ENCODE measurements at places on chromosomes 16 and 17. TPM values are rescaled to one million over a fixed set of nuclear protein-coding genes. Genes with fewer than 3 reads are reported as not detected.

C17orf50 gene
- not detected for total RNA-seq

DNA sequence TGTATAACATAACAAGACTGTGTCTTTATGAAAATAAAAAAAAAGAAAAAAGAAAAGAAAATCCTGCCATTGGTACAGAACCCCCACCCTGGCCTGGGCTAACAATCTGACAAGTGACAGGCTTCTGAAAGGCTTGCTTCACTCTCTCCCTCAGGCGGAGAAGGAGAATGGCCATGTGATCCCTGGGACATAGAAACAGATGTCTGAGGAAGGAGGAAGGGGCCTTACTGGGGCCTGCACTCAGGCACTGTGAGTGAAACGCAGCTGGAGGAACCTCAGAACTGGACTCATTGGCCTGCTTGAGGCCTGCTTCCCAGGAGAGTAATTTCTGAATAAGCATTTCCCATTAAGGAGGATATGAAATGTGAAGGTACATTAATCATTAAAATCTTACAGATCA lies 17.5 kb downstream of the MAP3K14 start:
- ATAC-seq: peak; percentile 55

- no peak for ATAC-seq
Measured at GRCh38 chr17:77842528-77843147, 115.9 kb upstream of the TNRC6C start.

- no peak for ATAC-seq
Measured at GRCh38 chr16:29665294-29666077, 2.4 kb downstream of the SPN start.

TBC1D3I gene
- not detected for total RNA-seq

DNA sequence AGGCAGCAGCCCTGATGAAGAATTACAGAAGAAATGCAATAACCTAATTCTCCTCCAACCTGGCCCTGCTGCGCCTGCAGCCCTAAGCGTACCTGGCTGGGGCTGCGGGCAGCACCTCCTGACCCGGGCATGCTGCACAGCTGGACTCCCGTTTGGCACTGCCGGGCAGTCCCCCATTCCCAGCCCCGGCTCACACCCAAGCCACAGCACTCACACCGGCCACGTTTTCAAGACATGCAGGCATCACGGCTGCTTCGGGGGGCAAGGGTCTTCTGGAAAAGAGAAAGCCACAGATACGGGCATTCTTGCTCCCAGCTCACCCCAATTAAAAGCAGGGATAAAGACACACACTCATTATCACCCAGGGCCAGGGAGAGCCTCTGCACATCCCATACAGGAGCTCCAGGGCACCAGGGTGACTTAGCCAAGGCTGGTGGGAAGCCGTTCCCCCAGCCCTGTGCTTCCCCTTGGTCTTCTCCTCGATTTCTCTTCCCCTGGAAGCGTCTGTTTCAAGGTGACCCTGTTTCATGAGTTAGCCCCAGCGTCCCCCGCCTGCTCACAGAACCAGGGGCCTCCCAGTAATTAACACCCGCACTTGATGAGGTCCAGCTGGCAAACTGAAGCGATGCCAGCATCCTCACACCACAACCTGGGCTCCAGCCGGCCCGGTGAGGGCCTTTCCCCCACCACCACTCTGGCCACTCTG lies 216.7 kb downstream of the C16orf78 start:
- no peak for ATAC-seq

BEAN1 gene
- not detected for total RNA-seq

DNA sequence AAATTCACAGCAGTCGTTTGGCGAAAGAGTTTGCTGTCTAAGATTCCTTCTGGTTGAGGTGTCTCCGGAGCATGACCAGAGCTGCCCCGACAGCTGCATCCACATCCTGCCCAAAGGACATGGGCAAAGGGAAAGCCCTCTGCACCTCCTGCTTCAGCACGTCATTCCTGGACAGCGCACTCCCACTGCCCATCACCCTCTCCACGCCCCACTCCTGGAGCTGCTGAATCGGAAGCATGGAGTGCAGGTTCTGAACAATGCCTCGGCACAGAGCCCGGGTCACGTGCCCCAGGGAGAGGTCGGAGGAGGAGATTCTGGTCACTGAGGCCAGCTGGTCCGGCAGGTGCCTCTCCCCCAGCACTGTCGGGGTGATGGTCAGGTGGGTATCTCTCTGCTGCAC lies 1.3 kb upstream of the TRPV1 start:
- ATAC-seq: no peak

- no peak for ATAC-seq
Measured at GRCh38 chr16:83105279-83106077, 478.7 kb downstream of the CDH13 start.

RAMP2 gene
- total RNA-seq: 19.4 TPM

NOS2 gene
- total RNA-seq: 0.07 TPM

DNA sequence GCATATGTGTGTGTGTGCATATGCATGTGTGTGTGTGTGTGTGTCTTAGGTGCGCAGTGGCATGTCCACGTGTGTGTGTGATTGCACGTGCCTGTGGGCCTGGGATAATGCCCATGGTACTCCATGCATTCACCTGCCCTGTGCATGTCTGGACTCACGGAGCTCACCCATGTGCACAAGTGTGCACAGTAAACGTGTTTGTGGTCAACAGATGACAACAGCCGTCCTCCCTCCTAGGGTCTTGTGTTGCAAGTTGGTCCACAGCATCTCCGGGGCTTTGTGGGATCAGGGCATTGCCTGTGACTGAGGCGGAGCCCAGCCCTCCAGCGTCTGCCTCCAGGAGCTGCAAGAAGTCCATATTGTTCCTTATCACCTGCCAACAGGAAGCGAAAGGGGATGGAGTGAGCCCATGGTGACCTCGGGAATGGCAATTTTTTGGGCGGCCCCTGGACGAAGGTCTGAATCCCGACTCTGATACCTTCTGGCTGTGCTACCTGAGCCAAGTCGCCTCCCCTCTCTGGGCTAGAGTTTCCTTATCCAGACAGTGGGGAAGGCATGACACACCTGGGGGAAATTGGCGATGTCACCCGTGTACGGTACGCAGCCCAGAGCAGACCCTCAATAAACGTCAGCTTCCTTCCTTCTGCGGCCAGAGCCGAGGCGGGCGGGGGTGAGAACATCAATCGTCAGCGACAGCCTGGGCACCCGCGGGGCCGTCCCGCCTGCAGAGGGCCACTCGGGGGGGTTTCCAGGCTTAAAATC lies 47.6 kb downstream of the IL21R start:
- no peak for ATAC-seq

GRCh38 chr16:47082099-47082865 lies 61.5 kb downstream of the NETO2 start:
- no peak for ATAC-seq

CYGB gene
- total RNA-seq: 23.2 TPM

WIPF2 gene
- total RNA-seq: 10.2 TPM

DNA sequence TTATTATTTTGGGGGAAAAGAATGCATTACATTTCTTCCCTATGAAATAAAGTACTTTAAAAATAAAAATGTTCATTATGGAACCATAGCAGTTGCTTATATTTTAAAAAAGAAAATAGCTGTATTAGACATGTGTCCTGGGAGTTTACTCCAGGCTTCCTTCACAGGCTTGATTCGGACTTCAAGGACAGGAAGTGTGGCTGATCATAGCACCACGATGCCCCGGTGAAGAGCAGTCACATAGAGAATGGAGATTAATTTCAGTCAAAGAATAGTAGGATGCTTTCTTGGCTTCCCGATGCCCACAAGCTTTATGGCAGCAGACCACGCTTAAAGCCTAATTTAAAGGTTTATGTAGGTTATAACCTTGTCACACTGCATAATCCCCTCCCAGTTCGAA lies 125.1 kb downstream of the NPIPB5 start:
- ATAC-seq: no peak

- no peak for ATAC-seq
Measured at GRCh38 chr17:31453896-31454295, 62.4 kb downstream of the RAB11FIP4 start.

DNA sequence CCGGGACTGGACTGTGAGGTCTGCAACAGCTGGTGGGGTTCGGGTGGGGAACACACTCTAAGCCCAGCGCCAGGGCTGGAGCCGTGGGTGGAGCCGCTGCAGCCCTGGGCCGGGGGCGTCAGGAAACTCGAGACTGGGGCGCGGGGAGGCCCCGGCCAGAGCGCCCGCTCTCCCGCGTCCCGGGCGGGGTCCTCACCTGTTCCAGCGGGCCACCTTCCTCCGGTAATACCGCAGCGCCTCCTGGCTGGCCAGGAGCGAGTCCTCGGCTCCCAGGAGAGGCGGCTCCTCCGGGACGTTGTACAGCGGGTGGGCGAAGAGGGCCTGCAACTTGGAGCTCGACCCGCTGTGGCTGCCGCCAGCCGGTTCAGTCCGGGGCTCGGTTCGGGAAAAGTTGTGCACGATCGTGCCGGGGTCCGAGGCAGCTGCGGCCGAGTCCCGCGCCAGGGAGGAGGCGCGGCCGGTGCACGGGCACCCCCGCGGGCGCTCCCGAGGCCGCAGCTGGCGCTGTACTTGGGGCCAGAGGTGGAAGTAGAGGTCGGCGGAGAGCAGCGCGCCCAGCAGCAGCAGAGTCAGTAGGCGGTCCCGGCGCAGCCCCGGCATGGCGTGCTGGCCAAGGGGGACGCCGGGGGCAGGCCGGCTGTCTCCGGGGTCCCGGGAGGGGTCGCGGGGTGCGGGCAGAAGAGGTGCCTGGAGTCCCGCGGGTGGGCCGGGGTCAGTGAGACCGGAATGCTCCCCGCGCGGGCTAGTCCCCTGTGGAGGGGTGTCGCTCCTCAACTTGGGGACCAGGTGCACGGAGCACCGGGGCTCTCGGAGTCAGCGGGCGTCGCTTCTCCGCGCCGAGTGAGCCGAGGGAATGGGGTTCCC lies 868 bp downstream of the FAM20A start:
- ATAC-seq: peak; percentile 24

DNA sequence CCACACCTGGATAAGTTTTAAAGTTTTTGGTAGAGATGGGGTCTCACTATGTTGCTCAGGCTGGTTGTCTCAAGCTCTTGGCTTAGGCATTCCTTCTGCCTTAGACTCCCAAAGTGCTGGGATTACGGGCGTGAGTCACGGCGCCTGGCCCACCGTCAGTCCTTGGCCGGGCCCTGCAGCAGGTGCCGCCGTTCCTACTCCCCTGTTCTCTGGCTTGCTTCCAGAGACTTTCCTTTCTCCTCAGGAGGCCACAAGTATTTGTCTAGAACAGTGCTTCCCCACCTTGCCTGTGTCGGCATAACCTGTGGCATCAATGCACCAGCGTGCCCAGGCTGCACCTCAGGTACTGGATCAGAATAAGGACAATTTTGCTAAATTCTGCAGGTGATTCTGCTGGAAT lies 3.0 kb upstream of the MGAT5B start:
- ATAC-seq: no peak

DNA sequence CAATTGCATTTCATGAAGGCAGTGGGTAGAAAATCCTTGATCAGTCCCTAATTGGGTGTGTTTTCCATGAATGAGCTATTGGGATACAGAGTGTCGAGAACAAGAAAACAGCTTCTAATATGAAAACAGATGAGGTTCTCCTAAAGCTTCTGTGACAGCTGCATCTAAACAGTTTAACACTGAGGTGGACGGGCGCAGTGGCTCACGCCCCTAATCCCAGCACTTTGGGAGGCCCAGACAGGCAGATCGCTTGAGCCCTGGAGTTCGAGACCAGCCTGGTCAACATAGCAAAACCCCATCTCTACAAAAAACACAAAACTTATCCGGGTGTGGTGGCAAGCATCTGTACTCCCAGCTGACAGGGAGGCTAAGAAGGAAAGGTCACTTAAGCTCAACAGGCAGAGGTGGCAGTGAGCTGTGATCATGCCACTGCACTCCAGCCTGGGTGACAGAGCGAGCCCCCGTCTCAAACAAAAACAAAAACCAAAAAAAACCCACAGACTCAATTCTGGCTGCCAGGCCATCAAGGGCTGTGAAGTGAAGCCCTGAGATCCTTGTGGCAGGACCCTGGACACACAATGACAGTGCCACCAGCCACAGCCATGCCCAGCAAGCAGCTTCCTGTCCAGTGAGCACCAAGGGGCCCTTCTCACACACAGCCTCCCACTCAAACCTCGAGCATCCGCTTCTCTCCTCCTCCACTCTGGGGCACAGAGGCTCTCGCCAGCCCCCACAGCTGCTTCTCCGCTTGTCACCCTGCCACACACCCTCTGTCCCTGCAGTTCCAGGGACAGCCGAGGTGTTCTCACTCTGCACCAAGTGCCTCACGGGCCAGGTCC lies 44.0 kb downstream of the ANKRD11 start:
- ATAC-seq: no peak

HID1 gene
- 4.6 TPM for total RNA-seq

KRTAP17-1 gene
- total RNA-seq: not detected

GRCh38 chr17:64297467-64298088 lies 34.5 kb upstream of the TEX2 start:
- no peak for ATAC-seq

GRCh38 chr17:41018541-41018940 lies 8.5 kb downstream of the KRTAP1-5 start:
- ATAC-seq: no peak

- ATAC-seq: no peak
Measured at GRCh38 chr17:48998587-48999440, 1.6 kb downstream of the IGF2BP1 start.

Measured in gastroesophageal sphincter (tissue), 4 donors.